ENCODE measurements at places on chromosomes 2 and 18.

GRCh38 chr2:67221266-67221665 lies 175.9 kb upstream of the ETAA1 start:
- no peak for DNase-seq

- DNase-seq: no peak
Observed at GRCh38 chr2:28869494-28870145, 489 bp downstream of the TRMT61B start.

DNA sequence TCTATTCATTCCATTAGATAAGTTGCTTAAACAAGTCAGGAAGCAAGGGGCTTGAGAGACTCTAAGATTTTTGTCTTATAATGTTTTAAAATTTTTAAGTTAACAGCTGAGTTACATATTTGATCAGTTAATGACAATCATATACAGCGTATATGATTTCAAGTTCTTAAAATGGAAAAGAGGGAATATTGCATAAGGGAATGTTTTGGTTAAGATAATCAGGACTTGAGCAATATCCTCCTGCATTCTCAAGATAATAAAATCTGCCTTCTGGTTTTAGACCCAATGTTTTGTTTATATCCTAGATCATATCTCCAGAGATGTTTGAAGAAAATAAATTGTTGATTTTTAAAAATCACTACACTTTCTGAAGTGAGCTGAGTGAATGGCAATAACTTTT lies 13.4 kb upstream of the DYNC1I2 start:
- no peak for DNase-seq

GRCh38 chr2:236541008-236541562 lies 28.5 kb upstream of the ACKR3 start:
- DNase-seq: no peak

- DNase-seq: no peak
Observed at GRCh38 chr2:66897691-66898150, 462.8 kb downstream of the MEIS1 start.

GRCh38 chr2:159108181-159108893 lies 139.9 kb downstream of the TANC1 start:
- DNase-seq: no peak

GRCh38 chr18:58310517-58310916 lies 266.5 kb downstream of the NEDD4L start:
- peak; percentile 34 for DNase-seq

- no peak for DNase-seq
Observed at GRCh38 chr2:68248361-68248760, 4.0 kb downstream of the PPP3R1 start.

DNA sequence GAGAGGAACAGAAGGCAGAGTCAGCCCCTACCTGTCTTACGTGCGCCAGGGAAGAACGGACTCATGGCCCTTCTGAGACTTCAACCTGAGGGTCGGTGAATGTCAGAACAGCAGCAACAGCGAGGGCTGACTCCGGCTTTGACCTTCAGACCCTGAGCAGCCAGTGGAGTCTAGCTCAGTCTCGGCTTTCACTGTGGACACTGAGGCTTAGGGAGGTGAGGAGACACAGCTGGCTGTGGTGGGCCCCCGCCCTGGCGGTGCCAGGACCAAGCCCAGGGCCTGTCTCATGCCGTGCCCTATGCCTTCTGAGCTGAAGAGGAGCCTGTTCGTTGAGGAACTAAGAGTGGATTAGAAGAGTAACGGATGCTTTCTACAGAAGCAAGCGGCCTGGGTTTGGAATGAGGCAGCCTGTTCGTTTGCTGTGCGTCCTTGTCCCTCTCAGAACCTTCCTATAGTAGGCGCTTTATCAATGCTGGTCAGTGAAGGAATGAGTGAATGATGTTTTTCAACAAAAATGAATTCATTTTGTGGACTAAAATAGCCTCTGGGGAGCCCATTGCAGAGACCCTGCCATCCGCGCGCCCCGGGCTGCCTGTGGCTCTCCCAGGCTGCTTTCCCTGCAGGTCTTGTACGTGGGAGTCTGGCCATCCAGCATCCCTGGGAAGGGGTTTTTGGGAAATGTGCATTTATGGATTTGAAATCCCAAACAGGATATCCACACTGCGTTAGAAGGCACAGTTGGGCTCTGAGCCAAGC lies 38.9 kb downstream of the ASB1 start:
- no peak for DNase-seq

DNA sequence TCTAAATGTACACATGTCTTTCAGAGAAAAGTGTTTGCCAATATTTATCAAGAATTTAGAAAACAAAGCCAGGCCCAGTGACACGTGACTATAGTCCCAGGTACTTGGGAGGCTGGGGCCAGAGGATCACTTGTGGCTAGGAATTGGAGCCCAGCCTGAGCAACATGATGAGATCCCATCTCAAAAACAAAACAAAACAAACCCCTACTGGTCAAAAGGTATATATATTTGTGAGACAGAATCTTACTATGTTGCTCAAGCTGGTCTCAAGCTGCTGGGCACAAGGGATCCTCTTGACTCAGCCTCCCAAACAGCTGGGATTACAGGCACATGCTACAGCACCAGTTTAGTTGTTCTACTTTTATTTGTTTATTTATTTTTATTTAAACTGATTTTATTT lies 79.2 kb downstream of the ZDBF2 start:
- DNase-seq: no peak

DNA sequence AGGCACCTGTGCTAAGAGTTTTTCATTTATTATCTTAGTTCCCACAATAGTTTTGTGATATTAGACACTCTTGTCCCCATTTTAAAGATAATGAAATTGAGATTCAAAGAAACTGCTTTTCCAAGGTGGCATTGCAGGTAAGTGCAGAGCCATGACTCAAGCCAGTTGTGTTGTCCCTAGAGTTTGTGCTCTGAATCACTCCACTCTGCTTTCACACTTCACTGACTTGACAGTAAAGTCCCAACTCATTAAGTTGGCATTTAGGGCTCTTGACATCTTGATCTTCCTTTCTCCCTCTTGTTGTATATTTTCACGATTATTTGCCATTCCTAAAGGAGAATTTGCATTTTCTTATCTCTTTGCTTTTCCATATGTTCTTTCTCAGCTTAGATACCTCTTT lies 114.3 kb downstream of the DIS3L2 start:
- DNase-seq: no peak

DNA sequence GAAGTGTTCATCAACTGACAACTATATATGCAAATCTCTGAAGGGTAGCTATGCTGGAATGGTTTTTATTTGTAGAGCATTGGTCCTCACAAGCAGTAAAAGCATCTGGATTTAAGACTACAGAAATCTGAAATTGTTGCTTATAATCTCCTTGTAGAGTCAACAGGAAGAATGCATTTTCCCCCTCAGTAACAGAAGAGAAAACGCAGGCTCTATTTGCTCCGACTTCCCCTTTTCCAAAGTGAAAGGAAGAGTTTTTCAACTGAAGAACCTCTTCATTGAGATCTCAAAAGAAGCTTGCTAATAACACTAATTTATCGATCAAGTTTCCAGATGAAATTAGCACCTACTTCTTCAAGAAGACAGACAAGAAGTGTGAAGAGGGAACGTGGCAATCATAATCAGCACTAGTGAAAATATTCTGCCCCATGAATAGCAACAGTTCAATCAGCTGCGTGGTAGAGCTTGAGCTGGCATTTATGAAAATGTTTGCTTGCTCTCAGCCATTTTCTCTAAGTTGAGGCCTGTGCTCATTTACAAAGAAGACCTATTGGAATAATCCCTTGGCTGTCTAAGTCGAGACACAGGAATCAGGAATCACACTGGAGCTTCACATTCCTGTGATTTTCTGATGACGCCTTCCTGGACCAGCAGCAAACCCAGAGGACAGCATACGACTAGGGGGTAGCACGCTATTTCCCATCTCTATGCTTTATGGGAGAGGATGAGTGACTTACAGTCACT lies 43.7 kb downstream of the TGIF1 start:
- DNase-seq: no peak

DNA sequence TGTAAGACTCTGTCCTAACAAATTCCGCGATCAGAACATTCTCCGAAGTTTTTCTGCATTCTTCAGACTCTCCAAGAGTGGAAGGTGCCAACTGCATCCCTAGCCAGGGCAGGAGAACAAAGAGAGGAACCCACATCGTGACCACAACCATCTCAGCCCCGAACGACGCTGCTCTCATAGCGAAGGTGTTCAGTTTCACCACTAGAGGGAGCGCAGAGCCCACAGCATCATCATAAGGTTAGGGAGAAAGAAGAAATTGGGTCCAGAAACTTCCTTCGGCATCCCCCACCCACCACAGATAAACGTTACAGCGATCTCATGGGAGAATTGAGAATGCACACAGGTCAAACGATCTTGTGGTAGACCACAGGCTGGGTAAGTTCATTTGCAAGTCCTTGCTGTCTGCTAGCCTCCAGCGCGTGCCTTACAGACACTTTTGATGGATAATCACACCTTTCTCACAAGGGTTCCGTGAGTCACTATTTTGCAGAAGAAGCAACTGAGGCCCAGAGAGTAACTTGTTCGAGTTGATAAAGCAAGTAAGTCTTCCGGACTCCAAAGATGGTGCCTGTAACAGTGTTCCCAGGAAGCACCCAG lies 53.7 kb upstream of the ARL4C start:
- peak; percentile 24 for DNase-seq

DNA sequence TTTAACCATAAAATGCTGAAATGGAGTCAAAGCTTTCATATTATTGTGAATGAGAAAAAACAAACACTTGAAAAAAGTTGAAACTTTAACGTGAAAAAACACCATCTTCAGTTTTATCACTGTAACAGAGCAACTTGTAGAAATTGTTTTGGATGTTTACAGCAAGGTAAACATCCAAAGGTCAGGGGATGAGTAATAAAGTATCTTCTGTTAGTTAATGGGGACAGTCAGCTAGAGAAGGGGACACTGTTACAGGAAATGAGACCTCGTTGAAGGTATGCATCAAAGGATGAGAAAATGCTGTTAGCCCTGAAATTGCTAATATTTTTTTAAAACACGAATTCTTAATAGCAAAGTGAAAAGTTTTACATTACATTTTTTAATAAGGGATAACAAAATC lies 2.9 kb downstream of the RHBDD1 start:
- DNase-seq: no peak

DNA sequence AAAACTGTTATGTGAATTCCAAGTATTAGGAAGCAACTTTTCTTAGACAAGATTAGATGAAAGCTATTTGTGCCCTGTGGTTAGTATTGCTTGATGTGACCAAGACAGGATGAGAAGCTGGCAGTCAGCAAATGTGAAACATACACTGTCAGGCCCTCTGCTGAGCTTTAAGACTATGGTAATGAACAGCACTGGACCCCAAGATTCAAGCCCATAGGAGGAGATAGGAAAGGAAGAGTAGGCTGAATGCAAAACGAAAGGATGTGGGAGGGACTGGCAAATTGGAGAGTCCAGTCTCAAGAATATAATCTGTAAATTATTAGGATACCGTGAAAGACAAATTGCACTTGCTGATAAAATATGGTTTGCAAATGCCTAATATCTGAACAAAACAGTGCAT lies 16.4 kb downstream of the BZW1 start:
- DNase-seq: no peak

- DNase-seq: no peak
Observed at GRCh38 chr2:241759067-241759807, 17.4 kb upstream of the GAL3ST2 start.

DNA sequence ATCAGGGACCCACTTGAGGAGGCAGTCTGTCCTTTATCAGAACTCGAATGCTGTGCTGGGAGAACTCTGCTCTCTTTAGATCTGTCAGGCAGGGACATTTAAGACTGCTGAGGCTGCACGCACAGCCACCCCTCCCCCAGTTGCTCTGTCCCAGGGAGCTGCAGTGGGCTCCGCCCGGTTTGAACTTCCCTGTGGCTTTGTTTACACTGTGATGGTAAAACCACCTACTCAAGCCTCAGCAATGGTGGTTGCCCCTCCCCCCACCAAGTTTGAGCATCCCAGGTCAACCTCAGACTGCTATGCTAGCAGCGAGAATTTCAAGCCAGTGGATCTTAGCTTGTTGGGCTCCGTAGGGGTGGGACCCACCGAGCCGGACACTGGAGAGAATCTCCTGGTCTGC lies 11.8 kb upstream of the LHCGR start:
- DNase-seq: no peak

DNA sequence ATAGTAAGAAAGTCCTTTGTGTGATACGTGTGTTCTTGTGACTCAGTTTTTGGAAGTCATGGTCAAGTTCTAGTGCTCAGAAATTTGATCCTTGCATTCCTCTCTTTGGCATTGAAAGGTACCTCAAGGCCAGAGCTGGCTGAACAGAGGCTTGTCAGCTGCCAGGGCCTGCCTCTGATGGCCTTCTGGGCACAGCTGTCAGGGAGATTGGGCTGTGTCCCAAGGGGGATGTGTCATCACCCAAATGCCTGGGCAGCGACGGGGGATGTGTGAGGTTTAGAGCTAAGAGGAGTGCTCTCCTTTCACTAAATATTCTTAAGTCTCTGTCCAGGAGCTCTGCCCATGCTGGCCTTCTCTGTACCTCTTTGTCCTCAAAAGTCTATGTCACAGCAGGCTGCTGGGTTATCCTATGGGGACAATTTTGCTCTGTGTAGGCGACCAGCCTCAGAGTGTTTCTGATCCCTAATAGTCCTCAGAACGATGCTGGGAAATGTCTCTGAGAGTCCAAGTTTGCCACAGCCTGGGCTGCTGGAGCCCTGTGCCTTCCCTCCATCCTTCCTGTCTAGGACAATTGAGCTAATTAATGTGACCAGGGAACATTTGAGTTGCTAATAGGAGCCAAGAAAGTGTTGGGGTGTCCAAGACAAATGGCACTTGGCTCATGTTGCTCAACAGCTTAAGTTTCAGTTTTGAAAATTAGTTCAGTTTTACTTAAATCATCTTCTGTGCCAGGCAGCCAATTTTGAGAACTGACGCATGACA lies 115.4 kb upstream of the ZNF521 start:
- no peak for DNase-seq

DNA sequence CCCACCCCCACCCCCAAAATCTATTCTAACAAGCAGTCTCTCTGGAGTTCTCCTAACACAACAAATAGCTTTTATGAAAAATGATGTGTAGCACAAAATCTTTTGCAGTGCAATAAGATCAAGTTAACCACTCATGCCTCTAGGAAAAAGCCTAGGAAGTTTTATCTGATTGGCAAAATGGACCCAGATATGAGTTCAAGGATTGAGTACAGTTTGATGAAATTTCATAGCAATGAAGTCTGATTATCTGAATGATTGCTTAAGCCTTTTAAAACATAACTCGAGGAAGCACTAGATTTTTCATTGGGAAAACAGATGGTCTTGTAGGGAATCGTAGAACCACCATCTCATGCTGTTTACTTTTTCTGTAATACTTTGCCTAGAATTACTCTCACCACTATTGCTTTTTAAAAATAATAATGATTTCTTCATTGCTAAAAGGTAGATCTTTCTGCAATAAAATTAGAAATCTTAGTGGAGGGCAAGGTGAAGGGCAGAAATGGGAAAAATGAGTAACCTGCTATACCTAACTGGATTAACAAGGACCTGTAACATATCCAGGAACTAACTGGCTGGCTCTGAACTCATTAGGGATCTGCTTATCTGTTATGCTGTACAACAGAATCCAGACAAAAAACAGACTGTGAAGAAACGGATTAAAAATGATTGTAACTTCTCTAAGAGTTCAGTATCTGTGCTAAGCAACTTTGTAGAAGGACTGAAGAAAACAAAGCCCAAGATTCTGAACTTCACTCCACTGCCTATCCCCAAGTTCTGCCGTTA lies 73.7 kb upstream of the ETAA1 start:
- no peak for DNase-seq

All from stimulated activated CD8-positive, alpha-beta memory T cell treated with anti-CD3 and anti-CD28 coated beads, Interleukin-15, amount 100 ng/mL, for 48 hours (primary cell).